Kidney tubule cell (primary cell): ENCODE measurements at places on chromosomes 13 and 19.
A peak's percentile ranks its signal among the peaks of the same experiment; 100 is the strongest.

- no peak for DNase-seq
Observed at GRCh38 chr19:13700621-13701020, 63.7 kb upstream of the MRI1 start.

GRCh38 chr13:46129955-46130618 is 25.3 kb upstream of the CPB2 start:
- no peak for DNase-seq

DNA sequence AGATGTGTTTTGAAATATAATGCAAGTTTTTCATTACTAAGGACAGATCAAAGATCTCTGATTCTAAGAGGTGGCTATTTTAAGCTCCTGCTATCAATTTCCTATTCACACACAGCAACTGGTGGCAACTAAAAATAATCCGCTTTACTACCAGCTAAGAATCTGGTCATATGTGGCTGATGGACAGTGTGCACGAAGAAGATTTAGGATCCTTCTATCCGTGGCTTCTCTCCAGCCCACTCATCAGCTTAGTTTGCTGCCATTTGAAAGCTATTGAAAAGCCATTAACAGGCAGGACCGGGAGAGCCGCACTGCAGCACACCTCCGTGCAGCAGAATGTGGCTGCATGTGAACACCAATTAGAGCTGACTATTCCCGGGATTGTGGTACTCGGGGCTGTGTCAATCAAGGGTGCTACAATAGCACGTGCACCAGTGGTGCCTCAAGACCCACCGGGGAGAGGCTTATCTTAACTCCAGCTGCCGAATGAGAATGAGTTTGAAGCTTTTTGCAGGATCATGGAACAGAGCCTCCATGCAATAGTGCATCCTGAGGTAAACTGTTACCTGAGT is at the start of gene MYO16:
Gene MYO16, plus strand, starts transcription at position 431 of the 572 bp plus-strand sequence. CDS start 234 bp downstream, outside the sequence.
- DNase-seq: no peak

GRCh38 chr13:25149711-25150110 is 22.4 kb downstream of the AMER2 start:
- DNase-seq: no peak

DNA sequence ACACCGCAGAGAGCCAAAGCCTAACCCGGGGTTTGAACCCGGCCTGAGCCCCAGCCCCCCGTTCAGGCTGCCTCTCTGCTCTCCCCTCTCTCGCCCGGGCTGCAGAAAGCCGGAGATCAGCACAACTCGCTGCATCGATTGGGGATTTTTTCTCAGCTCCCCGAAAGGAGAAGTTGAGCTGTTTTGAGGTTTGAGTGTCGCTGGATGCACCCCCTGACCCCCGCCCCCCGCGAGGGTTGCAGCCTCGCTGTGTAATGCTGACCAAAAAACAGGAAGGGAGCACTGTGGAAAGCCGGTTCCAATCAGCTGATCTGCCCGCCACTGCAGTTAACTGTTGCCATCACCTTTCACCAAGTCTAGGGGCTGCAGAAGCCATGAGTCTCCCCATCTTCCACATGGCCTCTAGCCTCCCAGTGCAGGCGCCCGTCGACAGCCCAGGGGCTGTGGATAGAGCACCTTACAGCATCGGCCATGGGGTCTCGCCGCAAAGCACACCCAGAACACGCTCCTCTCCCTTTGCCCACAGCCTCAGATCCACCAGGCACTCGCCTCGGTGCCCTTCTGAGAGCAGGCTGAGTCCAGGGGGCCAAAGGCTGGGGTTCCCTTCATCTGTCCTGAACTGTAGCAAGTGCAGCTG is 34.5 kb downstream of the MYO9B start:
- DNase-seq: no peak

GRCh38 chr19:45471111-45471930 is 3.5 kb downstream of the FOSB start:
- DNase-seq: no peak

- DNase-seq: peak; percentile 16
Observed at GRCh38 chr13:103100830-103101229, 34.6 kb upstream of the SLC10A2 start.

DNA sequence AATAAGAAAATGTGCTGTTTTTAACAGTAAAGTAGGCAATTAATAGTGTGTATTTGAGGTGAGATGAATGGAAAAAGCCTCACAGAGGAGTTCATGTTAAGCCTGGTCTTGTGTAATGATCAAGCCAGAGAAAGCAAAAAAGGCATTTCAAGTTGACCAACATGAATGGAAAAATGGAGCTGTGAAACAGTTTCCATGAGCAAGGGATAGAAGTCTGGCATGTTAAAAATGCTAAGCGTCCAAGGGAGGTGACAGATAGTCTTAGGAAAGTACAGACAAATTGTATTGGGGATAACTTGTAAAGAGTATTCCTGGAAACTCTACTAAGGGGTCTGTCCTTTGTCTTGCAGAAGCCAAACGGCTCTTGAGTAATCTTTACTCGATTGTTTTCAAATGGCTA is 506.8 kb upstream of the ATXN8OS start:
- DNase-seq: peak; percentile 16

DNA sequence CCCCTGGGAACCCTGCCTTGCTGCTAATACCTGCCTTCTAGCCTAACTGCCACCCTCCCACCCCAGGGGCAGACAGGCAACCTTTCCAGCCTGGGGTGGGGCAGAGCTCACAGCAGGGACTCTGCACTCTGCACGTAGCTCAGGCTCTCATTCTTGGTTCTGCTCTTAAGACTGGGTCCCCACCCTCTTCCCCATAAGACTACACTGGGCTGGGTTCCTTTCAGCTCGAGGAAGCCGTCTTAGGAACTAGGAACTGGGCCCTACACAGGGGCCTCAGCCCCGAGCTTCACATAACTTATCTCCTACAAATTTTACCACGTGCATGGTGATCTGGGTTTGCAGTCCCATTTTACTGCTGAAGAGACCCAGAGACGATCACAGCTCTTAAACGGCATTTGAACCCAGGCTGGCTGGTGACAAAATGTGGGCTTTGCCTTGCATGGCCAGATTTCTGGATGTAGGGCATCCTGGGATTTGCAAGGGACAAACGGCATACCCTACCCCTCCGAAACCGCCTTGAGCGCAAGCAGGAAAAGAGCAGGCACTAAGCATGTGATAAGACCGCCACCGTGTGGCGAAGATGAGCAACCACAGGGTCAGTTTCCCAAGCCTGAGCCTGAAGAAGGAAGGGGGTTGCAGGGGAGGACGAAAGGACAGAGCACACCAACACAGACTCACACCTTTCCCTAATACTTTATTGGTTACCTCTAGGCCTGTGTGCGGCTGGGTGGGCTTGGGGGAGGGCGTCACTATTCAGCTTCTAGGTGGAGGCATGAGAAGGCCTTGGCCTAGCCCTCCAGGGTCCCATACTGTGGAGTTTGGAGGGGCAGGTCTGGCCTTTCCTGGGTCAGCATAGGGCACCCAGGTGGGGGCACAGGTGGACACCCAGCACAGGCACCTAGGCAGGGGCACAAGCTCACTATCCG is 5.1 kb downstream of the JUNB start:
- DNase-seq: peak; percentile 84

- DNase-seq: no peak
Observed at GRCh38 chr19:41928221-41928683, at the start of gene ERFL. Gene ERFL, minus strand, starts transcription at chr19:41928449. Its CDS starts 15,530 bp downstream, at chr19:41912919.

DNA sequence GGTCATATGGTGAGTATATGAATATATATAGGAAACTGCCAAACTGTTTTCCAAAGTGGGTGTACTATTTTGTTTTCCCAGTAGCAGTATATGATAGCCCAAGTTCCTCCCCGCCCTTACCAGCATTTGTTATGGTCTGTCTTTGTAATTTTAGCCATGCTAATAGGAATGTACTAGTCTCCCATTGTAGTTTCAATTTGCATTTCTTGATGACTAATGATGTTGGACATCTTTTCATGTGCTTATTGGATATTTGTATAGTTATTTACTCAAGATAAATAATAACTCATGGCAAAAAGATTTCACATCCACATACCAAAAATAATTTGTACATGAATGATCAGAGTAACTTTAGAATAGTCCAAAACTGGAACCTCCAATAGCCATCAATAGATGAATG is 75.3 kb upstream of the SERP2 start:
- peak; percentile 40 for DNase-seq

- no peak for DNase-seq
Observed at GRCh38 chr19:19356901-19357566, 36.4 kb downstream of the MAU2 start.

- DNase-seq: no peak
Observed at GRCh38 chr13:45398877-45399276, 19.3 kb downstream of the SLC25A30 start.

GRCh38 chr13:106096661-106097092 is 438.8 kb downstream of the EFNB2 start:
- peak; percentile 77 for DNase-seq

DNA sequence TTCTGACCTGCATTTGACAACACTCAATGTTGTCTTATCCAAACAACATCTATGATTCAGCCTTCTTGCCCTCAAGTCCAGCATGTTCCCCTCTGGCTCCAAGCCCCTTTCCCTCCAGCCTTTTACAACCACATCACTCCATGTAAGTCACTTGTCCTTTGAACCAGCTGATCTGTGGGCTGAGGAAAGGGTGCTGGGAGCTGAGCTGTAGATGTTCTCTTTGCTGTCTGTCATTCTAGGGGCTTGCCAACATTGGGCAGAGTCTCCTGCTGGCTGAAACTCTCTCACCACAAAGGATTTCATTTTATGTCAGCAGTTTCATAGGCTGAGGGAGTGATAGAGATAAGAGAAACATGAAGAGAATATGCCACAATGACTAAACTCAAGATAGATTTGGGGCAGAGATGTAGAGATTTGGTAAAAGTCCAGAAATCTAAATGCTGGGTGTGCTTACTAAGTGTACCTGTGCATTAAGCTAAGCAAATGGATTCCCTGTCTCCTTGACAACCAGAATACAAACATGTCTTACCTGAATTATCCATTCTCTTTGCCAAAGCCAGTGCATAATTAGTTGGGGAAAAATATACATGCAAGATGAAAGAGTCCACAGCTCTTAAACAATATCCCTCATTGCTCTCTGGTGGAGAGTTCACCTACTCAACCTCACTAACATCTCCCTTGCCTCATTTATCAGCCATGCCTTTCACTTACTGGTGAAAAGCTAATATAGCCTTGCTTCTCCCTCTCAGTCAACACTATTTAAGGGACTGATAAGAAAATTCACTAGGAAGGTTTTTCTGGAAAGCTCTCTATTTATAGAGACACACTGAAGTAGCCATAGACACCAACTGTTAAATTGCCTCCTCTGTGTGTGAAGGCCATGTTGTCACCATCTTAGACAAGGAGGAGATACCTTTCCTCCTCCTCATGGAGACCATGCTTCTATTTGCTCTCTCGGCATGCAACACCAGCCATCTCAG is 175.5 kb upstream of the SERP2 start:
- DNase-seq: no peak

DNA sequence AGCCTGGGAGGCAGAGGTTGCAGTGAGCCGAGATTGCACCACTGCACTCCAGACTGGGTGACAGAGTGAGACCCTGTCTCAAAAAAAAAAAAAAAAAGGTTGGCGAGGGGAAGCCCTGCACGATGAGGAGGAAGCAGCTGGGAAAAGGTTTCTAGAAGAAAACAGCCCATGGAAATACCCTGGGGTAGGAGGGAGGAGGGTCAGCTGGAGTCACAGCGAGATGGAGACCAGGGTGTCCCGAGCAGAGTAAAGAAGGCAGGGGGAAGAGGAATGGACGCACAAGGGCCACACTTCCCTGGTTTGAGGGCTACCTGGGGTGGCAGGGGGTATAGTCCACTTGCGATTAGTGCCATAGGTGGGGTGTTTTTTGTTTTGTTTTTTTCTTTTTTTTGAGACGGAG is 6.4 kb downstream of the KANK3 start:
- no peak for DNase-seq

GRCh38 chr13:45194081-45194939 is 6.5 kb downstream of the KCTD4 start:
- DNase-seq: peak; percentile 80

- DNase-seq: peak; percentile 3
Observed at GRCh38 chr19:10113964-10114650, 2.6 kb downstream of the P2RY11 start.

- DNase-seq: peak; percentile 99
Observed at GRCh38 chr19:8361921-8362793, 1.8 kb upstream of the ANGPTL4 start.

DNA sequence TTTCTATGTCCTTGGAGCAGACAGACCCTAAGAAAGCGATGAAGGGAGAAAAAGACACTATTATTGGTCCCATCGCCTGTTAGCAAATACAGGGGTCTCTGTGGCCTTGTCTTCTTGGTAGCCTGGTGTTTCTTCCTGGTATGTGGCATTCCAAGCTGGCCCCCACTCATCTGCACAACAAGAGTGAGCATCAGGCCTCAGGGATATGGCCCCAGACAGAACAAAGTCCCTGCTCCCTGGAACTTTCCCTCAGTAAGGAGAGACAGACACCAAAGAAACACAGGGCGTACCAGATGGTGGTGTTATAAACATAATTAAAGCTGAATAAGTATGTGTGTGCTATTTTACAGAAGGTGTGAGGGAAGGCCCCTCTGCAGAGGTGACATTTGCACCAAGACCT is 48.2 kb upstream of the KPNA3 start:
- DNase-seq: no peak

DNA sequence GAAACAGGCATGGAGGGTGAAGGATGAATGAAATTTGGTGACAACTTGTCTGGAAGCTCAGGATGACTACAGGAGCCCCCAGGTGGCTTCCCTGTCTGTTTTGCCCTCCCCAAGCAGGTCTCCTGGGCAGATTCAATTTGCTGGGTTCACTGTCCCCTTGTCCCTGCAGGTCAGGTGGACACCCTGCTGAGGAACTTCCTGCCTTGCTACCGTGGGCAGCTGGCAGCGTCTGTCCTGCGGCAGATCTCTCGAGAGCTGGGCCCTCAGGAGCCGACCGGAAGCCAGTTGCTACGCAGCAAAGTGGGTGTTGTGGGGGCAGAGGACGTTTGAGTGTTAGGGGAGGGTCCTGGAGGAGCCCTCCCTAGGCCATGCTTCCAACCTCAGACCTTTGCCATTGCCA is 19.1 kb downstream of the PGLS start:
- DNase-seq: no peak

DNA sequence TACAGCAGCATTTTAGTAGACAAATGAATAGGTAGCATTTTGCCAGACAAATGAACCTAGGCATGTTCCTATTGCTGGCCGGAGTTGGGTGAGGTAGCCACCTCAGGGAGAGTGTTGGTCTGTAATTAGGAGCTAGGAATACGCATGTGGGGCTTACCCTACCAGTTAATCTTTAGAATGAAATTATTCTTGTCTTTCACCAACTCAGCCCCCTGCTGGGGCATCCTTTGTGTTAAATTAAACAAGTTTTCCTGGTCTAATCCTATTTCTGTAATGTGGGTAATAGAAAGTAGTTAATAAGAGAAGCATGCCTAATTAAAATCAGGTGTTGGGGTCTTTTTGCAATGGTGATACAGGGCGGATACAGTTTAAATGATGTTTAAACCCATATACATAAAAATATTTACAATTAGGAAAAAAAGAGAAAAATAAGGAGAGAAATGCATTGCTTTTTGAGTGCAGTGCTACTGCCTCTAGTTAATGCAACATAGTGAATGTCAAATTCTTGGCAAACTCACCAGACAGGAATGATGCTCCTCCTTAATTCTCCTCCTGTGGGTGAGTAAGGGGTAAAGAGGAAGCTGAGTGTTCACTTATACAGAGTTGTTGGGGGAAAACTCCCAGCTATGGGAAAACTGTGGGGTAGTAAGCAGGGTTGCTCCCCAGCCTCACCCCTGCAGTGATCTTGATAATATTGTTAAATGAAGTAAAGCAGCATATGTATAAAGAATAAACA is 276.4 kb upstream of the EDNRB start:
- peak; percentile 76 for DNase-seq

- DNase-seq: no peak
Observed at GRCh38 chr13:100051070-100051469, 37.8 kb upstream of the PCCA start.
